RWPE2 (cell line): ENCODE measurements at places on chromosomes 7 and 10.

DNA sequence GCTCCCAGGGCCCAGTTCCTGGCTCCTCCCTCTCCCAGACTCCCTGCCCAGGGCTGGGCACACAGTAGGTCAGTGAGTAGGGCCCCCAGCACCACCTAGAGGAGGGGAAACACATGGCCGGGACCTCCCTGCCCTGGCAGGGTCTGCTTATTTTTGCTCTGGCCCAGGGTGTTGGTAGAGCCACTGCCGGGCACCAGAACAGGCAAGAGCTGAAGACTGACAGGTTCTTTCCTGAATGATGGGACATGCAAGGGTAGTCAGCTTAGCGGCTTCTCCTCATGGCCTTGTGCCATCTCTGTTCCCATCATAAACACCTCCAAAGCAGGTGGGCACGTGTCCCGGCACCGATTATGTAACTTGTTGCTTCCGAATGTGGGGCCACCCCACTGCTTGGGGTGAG, 86.5 kb downstream of the NEURL1 start:
- DNase-seq = no peak

- DNase-seq = peak; percentile 27
These were observed 164.6 kb upstream of the ZMIZ1 start for GRCh38 chr10:78904196-78904595.

GRCh38 chr7:26005683-26006410, 146.2 kb upstream of the NFE2L3 start:
- no peak for DNase-seq

DNA sequence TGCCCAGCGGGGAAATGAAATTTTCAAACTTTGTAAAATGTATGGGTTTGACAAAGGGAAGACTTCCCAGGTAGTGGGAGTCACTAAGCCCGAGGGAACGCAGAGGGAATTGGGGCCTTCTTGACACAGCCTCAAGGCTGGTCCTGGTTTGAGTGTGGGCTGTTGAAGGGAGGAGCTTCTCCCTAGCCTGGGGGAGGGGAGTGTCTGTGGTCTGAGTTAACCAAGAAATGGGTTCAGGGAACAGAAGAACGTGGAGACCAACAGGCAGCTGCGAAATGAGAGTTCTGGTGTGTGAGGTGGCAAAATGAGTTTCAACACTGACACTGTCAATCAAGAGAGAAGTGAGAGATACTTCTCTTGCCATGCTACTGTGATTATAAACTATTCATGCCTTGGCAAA, 32.7 kb upstream of the BAMBI start:
- no peak for DNase-seq

DNA sequence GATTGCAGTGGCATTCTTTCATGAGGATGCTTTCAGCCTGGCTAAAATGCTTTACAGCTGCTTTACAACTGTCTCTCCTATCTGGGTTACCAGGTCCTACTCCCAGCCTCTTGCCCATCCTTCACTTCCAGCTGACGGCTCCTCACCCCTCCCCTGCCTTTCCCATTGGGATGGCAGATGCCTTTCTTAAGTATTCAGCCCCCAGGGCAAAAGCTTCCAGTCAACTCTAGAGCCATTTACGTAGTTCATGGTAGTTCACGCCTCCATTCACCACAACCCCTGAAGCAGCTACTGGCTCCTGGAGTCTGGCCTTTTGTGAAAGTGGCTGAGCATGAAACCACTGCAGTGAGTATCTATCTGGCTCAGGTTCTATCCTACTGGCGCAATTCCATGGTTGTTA, 17.2 kb upstream of the BMPER start:
- no peak for DNase-seq

DNA sequence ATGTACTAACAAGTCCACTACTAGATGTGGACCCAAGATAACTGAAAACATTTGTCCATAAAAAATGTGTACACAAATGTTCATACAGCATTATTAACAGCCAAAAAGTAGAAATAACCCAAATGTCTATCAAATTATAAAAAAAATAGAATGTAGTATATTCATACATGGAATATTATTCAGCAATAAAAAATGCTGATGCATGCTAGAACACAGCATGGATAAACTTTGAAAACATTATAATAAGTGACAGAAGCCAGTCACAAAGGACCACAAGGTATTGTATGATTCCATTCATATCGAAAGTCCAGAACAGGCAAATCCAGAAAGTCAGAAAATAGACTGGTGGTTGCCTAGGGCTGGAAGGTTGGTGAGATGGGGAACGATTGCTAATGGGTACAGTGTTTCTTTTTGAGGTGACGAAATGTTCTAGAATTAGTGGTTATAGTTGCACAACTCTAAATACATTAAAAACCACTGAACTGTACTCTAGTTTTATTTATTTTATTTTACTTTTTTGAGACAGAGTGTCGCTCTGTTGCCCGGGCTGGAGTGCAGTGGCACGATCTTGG, 43.3 kb upstream of the ANLN start:
- DNase-seq = no peak

DNA sequence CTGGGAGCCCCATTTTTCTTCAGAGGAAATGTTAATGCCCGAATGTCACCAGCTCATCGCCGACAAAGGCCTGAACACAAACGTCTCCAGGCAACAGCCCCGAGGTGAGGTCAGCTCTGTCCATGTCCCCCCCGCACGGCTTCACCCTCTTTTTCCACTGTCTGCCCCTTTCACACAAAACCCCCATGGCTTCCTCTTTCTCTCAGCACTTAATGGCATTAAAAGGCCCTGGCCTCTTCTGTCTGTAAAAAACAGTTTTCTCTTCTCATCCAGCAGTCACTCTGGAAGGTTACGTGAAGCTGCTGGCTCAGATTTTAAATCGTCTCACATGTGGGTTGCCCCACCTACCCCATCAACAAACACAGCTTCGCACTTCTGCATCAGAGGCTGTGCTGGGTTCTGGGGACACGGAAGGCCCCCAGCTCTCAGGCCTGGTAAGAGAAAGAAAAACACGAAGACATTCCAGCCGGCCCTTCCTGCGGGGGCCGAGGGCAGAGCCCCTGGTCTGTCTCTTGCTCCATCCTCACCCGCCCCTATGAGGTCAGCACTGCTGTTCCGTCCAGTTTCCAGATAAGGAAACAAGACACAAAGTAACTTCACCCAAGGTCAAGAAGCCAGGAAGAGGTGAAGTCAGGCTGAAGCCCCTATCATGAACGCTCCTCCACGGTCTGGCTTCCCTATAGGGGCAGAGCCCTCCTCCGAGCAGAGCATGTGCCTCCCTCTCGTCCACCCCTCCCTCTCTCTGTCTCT, 91.1 kb upstream of the PDGFA start:
- no peak for DNase-seq

GRCh38 chr7:40673285-40673684, 538.5 kb downstream of the SUGCT start:
- no peak for DNase-seq

GRCh38 chr7:13540429-13540828, 449.0 kb downstream of the ETV1 start:
- DNase-seq = no peak

DNA sequence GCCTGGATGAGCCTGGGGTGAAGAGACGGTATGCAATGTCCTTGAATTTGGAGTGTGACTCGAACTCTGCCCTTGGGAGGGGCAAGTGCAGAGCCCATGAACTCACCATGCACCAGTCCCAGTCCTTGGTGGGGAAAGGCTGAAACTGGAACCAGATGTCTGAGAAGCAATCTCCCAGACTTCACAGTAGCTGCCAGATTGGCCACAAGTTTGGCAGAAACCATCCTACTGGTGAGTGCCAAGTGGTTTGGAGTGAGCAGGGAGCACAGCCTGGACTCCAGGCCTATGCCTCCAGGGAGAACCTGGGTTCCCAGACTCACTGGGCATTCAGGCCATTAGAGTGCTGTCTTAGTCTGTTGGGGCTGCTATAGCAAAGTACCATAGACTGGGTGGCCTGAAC, 99.6 kb upstream of the LYZL1 start:
- DNase-seq = no peak

- no peak for DNase-seq
These were observed 256.4 kb downstream of the KIAA1217 start for GRCh38 chr10:24465124-24465874.

DNA sequence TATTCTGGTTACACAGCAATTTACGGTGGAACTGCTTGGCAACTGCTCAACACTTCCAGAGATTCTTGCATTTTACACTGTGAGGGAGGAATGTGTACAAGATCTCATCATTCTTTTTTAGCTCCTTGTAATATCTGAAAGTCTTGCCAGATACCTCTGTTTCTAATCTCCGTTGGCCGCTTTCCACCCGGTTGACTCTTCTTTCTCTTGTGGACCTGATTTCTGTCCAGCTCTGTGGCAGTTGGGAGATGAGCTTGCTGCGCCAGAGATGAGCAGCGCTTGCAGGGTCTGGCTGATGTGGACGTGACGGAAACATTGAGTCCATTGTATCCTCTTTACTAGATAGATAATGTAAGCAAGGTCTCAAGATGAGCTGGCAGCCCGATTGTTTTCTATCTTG, 27.6 kb downstream of the SPAG6 start:
- no peak for DNase-seq

DNA sequence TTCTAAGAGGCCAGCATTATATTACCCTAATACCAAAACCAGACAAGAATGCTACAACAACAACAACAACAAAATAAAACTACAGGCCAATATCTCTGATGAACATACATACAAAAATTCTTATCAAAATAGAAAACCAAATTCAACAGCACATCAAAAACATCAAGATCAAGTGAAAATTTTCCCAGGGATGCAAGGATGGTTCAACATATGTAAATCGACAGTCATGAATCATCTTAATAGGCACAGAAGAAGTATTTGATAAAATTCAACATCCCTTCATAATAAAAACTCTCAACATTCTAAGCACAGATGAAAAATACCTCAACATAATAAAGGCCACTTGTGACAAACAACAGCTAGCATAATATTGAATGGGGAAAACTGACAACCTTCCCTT, 75.3 kb downstream of the JMJD1C start:
- DNase-seq = no peak

DNA sequence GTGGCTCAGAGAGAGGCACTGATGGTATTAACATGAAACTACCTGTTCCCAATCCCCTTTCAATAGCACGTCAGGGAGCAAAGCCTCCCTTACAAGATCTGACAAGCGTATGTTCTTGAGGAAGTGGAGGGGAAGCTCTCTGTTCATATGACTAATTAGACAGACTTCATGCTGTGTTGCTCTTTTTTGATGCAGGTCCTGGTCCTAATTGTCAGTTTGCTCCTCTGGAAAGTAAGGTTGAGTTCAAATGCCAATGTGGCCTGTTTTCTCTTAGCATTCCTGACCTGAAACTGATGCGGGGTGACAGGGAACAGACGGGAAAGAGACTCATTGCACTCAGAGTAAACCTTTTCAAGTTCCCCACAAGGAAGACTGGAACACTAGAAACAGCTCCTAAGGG, 27.0 kb upstream of the TBX20 start:
- no peak for DNase-seq

DNA sequence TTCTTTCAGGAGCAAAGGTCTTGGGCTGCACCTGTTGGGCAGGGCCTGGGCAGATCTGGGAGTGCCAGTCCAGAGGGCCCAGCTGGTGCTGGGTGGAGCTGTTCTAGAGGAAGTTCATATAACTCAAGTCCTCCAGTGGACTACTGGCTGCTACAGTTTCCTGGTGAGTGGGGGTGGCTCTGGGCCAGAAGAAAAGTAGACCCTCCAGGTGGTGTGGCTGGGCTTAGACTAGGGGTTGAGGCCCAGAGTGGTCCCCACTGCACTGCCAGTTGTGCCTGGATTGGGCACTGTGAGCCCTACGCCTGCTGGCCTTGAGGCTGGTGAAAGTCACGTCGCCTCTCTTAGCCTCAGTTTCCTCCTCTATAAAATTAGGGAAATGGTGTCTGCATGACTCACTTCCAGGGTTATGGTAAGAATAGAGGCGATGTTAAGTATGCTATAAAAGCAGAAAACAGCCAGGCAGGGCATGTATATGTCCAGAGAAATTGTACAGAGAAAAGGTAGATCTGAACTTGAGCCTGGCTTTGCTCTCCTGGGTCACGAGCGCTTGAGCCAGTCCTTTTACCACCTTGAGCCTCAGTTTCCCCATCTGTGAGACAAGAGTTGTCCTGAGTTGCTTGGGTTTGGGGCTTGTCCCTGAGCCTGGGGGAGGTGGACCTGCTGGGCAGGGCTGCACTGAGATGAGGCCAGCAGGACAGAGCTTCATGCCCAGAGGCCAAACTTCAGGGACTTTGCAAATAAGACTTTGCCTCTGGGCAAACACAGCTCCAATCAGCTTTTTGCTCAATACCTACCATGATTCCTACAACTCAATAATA, 3.8 kb upstream of the CLDN3 start:
- no peak for DNase-seq

DNA sequence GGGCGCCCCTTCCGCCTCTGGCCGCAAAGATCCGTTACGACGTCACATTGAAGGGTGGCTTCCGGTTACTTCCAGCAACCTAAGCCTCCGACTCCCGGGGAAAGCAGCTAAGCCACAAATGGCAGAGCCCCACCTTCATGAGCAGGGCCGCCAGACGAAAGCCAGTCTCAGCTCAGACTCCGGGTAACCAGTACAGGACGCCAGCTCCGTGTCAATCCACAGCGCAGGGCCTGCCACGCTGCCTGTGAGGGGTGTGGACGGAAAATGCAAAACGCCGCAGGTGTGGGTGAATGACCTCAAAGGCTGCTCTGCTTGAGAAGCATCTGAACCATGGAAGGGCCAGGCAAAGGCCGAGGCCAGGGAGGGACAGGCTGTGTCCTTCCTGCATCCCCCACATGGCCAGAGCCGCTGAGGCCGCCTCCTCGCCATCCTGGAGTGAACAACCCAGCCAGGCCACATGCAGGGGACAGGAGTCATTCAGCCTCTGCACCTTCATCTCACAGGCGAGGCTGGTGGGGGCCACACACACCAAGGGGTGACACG, 53.5 kb upstream of the PPP2R2D start:
- peak; percentile 43 for DNase-seq

DNA sequence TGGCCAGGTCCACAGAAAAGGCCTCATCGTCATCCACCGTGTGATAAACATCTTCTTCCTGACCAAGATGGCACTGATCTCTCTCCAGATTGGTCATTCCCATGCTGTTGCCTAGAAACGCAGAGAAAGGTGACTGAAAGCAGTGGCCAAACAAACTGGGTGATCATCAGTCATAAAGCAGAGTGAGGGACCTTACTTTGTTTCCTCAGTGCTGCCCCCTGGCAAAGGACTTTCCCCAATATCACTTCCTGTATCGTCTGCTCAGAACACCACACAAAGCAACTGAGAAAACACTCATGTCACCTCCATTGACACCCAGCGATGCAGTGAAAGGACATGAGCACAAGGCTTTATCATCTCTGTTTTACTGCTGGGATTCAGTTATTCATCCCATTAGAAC, 40.0 kb upstream of the TM9SF3 start:
- DNase-seq = no peak

- DNase-seq = no peak
These were observed 24.6 kb downstream of the TNS3 start for GRCh38 chr7:47557317-47557693.

DNA sequence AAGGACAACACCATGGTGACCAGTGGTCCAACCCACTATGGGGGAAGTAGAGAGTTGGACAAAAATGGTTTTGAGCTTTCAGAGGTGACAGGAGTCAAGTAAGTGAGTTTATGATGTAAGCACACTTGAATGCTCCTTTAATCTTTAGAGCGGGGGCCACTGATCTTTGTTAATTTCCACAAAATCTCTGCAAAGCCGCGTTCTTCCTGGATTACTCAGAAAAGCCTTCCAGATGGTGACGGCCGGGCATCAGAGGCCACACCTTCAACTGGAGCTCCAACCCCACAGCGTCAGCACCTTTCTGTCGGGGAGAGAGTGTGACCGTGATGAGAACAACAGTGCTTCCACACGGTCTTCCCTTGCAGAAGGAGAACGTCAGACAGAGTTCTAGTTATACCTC, 35.2 kb upstream of the KLF6 start:
- no peak for DNase-seq
